ENCODE measurements at places on chromosomes 16 and 17.
A peak's percentile ranks its signal among the peaks of the same experiment; 100 is the strongest.

DNA sequence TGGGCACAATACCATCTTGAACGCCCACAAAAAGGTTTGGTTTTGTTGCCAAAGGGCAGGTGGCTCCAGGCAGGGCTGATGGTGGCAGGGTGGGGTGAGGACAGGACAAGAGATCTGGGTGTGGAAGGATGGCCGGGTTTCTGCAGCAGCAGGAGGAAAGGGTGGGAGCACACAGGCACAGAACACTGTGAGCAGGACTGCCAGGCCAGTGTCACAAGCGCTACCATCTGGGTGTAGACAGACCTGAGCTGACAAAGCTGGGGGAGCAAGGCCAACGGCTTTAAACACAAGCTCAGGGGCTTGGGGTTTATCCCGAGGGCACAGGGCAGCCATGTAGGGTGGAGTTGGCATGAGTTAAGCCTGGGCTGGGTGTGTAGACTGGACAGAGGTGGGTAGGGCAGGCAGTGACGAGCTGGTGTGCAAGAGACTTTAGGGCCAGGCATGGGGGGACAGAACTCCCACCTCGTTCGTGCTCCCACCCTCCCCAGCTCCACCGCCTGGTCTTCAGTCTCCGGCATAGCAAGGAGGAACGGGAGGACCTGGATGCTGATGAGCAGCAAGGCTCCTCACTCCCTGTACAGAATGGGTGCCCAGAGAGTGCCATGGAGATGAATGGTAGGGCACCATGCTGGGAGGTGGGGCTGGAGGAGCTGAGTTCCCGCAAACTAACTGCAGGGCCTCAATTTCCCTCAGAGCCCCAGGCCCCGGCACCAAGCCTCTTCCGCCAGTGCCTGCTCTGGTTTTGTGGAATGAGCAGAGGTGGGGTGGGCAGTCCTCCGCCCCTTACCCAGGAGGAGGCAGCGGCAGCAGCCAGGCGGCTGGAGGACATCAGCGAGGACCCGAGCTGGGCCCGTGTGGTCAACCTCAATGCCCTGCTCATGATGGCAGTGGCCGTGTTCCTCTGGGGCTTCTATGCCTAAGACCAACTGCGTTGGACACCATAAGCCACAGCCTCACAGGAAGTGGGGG, 7.0 kb downstream of the SLC5A2 start:
- DNase-seq = no peak

DNA sequence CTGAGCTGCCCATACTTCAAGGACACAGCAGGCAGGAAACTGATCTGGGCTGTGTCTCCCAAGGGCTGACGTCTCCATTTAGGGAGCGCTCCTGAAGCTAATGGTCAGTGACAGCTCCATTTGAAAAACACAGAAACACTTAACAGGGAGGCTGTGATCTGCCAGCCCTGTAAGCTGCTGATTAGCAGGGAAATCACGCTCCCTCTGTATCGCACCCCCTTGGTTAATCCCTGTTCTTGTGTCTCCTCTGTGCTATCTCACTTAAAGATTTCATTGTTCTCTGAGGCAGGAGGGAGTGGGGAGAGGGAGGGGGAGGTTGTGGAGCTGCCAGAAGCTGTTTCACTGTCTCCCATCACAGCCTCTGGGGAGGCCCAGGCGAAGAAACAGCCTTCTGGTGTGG, 47.4 kb upstream of the CACNG3 start:
- no peak for DNase-seq

- DNase-seq = peak; percentile 16
These were observed 184.4 kb downstream of the MAF start for GRCh38 chr16:79415983-79416640.

DNA sequence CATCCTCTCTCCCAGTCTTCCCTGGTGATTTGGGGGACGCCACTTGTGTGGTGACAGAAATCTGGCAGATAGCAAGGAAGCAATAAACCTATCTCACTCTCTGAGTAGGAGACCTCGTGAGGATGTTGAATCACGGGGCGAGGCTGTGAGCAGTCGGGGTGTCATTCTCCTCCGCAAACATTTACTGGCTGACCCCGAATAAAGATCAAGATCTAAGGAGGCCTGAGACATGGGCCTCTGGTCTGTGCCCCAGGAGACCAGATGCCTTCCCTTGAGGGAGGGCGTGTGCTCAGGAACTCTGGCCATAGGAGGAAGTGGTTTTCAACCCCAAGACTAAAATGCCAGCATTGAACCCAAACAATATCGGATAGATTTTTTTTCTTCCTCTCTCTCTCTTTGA, 53.1 kb downstream of the FOXL1 start:
- DNase-seq = no peak

GRCh38 chr16:3182608-3183444, 5.2 kb upstream of the OR1F1 start:
- peak; percentile 39 for DNase-seq

DNA sequence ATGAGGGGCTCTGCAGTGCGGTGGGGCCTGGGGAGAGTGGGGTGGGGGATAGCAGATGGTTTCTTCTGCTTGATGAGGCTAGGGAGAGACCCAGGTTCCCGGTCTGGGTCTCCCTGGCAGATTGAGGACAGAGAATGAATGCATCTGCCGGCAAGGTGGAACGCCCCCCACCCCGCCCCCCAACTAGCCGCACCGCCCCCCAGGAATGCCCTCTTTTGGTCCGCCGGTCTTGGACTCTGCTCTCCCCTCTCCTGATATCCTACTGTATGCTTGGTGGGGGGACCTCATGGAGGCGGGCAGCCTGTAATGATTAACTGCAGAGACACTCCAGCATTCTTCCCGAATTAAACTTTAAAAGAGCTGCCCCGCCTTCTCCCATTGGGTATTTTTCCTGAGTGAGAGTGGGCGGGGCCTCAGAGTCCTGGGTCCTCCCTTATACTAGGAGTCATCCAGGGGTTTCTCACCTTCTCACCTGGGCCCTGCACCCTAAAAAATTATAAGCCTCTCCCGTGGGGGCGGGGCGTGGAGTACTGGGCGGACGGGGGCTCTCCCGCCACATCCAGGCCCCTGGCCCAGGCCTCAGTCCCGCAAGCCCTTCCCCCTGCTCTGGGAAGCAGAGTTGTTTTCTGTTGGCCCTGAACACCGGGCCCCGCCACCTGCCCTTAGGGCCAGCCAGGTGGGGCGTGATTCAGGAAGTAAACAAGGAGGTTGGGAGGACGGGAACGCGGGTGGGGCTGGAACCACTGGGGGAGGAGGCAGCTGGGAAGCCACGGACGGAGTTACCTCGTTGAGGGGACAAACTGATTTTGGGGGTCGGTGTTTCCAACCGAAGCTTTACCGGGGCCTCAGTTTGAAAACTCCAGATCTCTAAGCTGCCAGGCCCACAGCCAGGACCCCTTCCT, 1.5 kb downstream of the GRB7 start:
- no peak for DNase-seq

- DNase-seq = no peak
These were observed 9.3 kb upstream of the CYB561 start for GRCh38 chr17:63455417-63455816.

DNA sequence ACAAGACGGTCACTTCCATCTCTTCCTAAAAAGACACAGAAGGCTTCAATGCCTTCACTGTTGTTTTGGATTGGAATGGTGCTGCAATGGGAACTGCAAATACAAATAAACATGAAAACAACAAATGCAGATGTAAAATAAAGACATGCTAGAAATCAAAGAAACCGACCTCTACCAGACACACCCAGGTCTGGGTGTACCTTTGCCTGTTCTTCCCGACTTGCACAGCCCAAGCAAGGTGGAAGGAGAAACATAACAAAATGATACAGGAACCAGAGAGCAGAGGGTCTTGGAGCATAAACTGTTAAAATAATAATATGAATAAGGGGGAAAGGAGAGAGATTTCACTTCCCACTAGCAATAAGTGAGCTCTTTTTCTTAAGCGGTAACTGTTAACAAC, 17.3 kb downstream of the RFFL start:
- DNase-seq = no peak
